ENCODE measurements at places on chromosomes 3 and 15.

DNA sequence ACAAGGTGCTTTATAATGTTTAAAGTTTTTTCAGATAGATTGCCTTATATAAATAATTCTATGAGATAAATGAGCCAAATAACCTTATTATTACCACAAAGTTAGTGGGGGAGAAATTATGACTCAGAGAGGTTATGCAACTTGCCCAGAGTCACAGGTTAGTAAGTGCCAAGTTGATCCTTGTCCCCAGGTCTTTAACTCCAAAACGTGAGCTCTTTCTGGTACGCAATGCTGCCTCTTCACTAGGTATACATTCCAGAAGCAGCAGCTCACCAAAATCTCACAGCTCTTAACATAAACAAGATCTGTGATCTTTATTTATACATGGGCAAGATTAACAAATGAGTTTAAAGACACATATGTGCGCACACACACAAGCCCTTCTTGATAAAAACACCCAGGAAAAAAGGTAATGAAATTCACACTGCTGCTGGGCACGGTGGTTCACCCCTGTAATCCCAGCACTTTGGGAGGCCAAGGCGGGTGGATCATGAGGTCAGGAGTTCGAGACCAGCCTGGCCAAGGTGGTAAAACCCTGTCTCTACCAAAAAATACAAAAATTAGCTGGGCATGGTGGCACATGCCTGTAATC, 59.8 kb upstream of the NR2F2 start:
- DNase-seq = no peak

- DNase-seq = no peak
Measured at GRCh38 chr3:78023257-78023656, 983.4 kb downstream of the ROBO2 start.

DNA sequence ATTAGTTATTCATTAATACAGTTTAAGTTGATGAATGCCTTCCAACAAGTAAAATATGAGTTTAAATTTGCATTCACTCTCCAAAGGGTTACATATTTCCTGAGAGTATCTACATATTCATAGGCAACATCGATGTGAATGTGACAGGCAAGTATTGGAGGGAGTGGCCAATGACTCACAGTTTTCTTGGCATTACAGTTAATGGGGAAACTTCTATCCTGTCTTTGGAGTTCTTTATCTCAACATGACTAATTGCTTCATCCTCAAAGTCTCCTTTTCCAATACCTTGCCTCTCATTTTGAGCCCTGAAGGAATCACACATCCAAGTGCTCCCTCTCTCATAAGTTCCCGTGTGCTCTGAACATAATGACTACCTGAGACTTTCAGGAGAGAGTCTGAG, 439.7 kb upstream of the FRG2C start:
- no peak for DNase-seq

GRCh38 chr15:77002436-77002835, 7.5 kb downstream of the PSTPIP1 start:
- no peak for DNase-seq

GRCh38 chr15:96297783-96298182, 32.7 kb upstream of the NR2F2 start:
- no peak for DNase-seq

- no peak for DNase-seq
Measured at GRCh38 chr3:14915636-14916222, 31.7 kb upstream of the NR2C2 start.

DNA sequence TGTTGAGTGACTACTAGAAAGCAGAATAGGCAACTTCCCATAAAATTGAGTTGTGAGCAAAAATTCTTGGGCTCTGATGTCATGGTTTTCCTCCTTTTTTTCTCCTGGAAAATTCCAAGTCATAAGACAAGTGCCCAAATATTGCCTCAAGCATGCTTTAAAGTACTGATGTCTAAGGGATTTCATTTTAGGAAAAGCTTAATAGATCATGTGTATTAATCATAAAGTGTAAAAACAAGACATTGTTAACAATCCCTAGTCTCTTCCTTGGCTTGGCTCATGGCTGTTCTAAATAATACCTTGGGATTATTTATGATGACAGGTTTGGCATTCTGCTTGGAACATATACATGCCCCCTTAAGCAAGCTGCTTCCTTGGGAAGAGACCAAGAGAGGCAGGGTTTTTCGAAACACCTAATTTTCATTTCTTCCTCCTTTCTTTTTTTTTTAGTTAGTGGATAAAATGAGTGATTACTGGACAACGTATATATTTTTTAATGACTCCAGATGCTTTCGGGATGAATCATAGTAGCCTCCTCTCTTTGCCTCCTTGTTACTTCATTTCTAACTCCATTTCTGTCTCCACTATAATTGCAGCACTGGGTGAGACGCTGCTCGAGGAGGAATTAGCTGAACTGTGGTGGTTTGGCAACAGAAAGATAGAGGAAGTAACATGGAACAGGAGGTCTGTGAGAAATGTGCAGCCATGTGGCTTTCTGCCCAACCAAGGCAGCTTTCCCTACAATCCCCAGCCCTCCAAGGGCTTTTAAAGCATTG, 104.9 kb downstream of the TPRG1 start:
- no peak for DNase-seq

DNA sequence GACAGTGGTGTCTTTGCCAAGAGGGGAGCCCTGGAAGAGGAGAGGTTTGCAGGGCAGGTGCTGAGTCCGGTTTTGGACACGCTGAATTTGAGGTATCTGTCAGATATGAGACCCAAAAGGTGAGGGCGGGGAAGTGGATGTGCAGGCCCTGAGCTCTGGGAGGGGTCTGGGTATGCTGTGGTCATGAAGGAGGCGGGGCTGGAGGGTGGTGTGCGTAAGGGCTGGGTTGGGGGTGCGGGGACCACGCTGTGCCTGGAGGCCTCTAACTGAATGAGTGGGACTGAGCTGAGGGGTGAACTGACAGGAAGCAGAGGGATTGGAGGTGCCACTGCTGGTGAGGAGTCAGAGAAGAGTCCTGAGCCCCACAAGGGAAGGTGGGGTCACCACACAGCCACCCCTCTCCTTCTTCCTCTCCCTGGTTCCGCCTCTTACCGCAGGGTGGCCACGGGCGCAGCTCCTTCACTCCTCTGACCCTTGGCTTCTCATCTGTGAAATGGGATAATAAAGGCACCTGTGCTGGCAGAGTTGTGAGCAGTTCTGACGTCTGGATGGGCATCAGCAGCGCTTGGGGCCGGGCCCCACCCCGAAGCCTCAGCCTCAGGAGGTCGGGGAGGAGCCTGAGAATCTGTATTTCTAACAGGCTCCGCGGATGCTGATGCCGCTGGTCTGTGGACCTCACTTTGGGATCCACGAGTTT, 28.8 kb downstream of the PSTPIP1 start:
- no peak for DNase-seq

DNA sequence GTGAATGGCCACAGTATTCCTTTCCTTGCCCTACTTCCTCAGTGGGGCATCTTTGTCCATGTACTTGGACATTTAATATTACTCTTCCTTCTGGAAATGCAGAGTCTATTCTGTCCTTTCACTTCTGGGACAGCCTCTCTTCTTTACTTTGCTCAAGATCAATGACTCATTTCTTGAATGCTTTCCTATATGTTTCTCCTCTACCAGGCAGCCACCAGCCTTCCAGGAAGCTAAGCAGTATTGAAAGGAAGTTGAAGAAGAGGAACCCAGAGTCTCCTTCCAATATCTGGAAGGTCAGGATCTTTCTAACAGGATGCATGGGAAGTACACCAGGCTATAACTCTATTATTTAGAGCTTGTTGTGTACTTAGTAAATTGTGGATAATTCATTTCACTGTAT, 182.8 kb downstream of the CD47 start:
- DNase-seq = no peak

DNA sequence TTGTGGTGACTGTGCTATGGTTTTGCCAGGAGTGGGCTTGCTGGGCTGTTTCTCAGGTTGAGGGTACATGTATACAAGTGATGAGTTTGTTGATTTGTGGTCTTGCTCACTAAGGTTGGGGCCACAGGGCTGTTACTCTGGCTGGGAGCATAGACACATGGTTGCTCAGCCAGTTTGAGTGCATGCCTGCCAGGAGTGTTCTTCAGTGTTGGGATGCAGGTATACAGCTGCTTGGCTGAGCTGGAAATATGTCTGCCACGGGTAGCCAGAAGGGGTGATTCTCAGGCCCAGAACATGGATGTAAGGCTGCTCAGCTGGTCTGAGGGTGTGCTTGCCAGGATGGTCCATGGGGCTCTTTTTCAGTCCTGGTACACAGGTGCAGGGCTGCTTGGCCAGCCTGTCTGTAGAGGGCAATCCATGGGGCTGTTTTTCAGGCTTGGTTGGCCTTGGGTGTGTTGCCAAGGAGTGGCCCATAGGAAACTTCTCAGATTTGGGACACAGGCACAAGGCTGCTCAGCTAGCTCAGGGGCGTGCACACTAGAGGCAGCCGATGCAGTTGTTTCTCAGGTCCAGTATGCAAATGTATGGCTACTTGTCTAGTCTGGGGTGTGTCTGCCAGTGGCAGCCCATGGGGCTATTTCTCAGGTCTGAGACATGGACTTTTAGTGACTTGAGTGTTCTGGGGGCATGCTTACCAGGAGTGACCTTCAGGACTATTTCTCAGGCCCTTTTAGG, 5.3 kb upstream of the ARHGAP31 start:
- no peak for DNase-seq

GRCh38 chr3:122092460-122093165, 37.5 kb downstream of the CD86 start:
- no peak for DNase-seq

DNA sequence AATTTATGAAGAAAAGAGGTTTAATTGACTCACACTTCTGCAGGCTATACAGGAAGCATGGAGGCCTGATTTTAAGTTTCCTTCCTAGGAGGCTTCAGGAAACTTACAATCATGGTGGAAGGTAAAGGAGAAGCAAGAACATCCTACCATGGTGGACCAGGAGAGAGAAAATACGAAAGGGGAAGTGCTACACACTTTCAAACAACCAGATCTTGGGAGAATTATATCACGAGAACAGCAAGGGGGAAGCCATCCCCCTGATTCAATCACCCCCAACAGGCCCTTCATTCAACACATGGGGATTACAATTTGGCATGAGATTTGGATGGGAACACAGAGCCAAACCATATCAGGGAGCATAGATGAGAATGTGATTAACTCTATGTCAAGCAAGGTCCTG, 121.0 kb downstream of the MTHFS start:
- no peak for DNase-seq

DNA sequence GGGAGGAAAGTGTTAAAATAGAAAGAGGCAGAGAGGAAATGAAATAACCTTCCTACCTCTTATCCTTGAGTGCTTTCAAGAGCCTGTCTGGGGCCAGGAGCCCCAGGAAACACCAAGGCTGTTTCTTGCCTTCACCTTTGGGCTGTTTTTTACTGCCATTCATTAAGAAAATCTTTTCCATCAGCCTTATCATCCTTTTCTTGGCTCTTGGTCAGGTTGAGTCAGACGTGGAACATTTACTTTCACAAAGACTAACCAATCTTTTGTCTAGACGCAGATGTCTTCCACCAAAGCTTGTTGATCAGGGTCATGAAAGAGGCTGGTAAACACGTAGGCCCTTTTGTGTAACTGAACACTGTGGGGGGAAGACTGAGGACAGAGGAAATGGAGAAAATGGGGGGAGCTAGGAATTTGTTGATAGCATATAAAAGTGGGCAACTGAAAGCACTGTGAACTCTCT, 151.0 kb upstream of the THBS1 start:
- DNase-seq = no peak

- DNase-seq = no peak
Measured at GRCh38 chr15:74776821-74777768, 4.8 kb upstream of the CSK start.

DNA sequence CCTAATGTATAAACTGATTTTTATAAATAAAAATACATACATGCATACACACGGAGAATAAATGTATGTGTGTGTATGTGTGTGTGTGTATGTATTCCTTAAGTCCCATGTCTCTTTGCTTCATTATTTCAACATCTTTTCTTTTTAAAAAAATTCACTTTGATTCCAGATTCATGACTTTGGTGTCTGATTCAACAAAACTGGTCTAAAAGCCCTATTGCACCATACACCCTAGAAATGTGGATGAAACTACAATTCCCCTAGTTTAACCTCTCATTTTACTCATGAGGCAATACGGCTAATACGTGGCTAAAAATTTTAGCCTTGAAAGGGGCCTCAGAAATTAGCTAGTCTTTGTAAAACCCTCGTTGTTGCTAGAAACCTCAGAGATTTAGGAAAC, 228.1 kb downstream of the ADAMTS9 start:
- no peak for DNase-seq

- DNase-seq = no peak
Measured at GRCh38 chr15:52082197-52083036, 30.2 kb downstream of the BCL2L10 start.

DNA sequence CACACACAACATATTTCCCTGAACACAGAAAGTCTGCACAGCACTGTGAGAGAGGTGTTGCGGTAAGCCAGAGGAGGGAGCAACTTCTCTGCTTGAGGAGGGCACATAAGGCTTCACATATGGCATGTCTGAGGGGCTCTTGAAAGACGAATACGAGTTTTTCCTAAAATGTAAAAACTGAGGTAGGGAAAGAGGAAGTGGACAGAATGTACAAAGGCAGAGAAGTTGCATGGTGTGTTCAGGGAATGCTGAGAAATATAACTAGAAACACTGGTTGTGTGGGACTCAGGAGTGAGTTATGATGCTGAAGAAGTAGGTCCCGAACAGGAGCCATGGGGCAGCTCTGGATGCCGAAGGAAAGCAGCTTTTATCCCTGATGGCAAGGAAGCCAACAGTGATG, 22.8 kb upstream of the ATP8B4 start:
- DNase-seq = no peak

DNA sequence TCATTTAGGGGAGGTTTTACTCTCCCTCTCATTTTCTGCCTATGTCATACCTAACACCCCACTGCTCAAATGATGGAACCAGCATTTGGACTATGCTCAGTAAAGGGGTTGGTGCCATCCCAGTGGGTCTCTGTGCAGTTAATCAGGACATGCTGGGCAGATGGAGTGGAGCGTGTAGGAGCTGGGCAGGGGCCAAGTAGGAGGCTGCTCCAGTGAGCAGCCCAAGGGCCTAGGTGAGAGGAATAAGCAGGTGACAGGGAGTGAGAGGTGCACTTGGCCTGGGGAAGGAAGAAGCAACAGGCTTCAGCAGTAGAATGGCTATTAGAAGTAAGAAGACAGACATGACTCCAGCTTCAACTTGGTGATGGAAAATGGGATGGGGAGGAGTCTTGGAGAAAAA, 72.2 kb downstream of the EPHB1 start:
- no peak for DNase-seq

GRCh38 chr3:27044931-27045481, 324.2 kb downstream of the NEK10 start:
- no peak for DNase-seq
